ENCODE measurements at places on chromosomes 2 and 18. TPM values are rescaled to one million over a fixed set of nuclear protein-coding genes. Genes with fewer than 3 reads are reported as not detected.

DNA sequence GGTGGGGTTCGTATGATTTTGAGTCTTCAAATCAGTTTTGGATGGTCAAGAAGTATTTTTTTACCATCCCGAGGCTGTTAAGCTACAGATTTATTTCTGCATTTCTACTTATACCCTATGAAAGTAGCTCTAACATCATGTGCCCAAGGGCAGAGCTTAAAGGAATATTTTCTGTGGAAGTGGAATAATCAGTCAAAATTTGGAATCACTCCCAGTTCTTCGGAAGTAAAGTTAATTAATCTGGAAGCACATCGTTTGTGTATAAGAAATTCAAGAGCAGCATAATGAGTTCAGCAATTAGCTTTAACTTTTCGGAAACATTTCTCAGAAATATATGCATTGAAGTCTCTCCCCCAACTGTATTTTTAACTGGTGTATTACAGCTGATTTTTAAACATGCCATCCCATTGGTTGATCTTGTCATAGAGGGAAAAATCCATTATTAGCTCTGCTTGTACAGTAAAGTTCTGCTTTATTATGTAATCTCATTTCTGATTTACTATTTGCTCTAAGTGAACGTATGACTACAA lies 510.1 kb downstream of the DCC start:
- no peak for DNase-seq

GRCh38 chr2:101734505-101735165 lies 37.1 kb downstream of the MAP4K4 start:
- no peak for DNase-seq

GRCh38 chr2:37283207-37283606 lies 41.4 kb downstream of the PRKD3 start:
- no peak for DNase-seq

DNA sequence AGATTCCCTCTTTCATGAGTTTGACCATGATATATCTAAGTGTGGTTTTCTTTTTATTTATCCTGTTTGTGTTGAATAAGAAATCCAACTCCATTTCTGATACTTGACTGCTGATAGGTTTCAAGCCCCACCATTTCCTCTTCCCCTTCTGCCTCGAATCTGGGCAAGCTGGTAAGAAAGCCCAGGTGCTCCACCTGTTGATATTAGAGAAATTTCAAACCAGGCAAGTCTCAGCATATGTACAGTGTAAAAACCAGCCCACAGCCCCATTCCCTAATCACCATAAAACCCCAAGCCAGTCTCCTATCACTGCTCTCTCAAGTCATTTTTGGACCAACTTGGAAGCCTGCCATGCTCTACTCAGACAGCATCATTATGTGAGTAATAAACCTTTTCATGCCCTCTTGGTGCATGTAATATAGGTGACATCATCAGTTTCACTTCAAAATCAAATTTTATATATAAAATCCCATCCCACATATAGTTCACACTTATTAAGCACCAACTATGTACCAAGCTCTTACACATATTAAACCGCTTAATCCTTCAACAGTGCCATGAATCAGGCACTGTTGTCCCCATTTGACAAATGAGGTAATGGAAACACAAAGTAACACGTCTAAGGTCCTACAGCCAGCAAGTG lies 46.6 kb downstream of the SMAD2 start:
- no peak for DNase-seq

- no peak for DNase-seq
Measured at GRCh38 chr2:105324732-105325131, 4.8 kb downstream of the TGFBRAP1 start.

- no peak for DNase-seq
Measured at GRCh38 chr18:903701-904100, 970 bp upstream of the ADCYAP1 start.

DNA sequence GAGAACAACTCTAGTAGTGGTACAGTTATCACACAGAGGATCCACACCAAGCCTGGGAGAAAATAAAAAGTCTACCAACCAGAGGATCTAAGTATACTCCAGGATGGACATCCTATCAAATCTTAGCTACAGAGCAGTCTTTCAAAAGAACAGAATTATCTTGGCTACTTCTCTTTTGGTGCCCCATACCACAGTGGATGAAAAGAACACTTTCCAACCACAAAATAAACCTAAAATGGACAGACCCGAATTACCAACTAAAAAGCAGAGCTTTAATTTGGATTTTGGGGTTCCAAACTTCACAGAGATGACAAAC lies 116.1 kb downstream of the SRBD1 start:
- no peak for DNase-seq

DNA sequence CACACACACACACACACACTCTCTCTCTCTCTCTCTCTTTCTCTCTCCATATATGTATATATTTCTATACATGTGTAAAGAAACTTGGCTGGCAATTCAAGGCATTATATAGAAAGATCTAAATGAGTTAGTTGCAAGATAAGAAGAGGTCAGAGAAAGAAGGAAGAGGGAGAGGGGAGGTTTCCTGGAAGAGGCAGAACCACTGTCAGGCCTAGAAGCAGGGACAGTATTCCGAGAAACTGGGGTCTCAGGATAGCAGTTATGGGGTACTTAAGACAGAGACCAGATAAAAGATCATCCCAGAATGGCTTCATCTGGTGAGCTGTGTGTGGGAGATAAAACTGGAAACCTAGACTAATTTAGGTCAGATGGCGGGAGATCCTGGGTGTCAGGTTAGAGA lies 180.8 kb downstream of the CAMKMT start:
- DNase-seq = no peak

GRCh38 chr18:63788447-63789096 lies 13.4 kb downstream of the SERPINB7 start:
- no peak for DNase-seq

- DNase-seq = no peak
Measured at GRCh38 chr2:127807678-127808353, 3.2 kb downstream of the WDR33 start.

- no peak for DNase-seq
Measured at GRCh38 chr2:85413592-85414420, 3.6 kb upstream of the CAPG start.

DNA sequence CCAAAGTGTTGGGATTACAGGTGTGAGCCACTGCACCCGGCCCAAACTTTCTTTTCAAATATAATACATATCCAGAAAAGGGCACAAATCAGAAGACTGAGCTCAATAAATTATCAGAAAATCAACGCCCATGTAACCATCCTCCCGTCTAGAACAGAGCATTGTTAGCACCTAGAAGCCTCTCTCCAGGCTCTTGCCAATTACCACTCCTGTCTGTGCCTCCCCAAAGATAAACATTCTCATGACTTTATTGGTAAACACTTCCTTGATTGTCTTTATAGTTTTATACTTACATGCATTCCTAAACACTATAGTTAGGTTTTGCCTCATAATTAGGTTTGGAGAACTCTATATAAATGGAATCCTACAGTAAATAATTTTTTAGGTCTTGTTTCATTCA lies 58.5 kb upstream of the SP5 start:
- no peak for DNase-seq

- DNase-seq = no peak
Measured at GRCh38 chr2:204727368-204727767, 182.1 kb downstream of the PARD3B start.

- DNase-seq = no peak
Measured at GRCh38 chr2:1758171-1758570, 13.9 kb upstream of the PXDN start.

DNA sequence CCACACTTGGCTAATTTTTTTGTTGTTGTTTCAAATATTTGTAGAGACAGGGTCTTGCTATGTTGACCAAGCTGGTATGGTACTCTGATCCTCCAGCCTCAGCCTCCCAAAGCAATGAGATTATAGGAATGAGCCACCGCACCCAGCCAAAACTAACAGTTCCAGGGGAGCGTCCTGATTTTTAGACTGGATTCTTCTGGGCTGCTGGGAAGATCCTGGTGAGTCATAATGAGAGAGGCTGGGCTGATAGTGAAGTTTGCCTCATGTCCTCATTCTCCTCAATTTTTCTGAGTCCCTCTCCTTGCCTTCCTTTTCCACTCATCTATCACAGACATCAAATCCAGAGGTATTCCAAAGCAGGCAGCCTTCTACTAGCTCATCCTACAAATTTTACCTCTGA lies 81.3 kb downstream of the VSNL1 start:
- DNase-seq = no peak

DNA sequence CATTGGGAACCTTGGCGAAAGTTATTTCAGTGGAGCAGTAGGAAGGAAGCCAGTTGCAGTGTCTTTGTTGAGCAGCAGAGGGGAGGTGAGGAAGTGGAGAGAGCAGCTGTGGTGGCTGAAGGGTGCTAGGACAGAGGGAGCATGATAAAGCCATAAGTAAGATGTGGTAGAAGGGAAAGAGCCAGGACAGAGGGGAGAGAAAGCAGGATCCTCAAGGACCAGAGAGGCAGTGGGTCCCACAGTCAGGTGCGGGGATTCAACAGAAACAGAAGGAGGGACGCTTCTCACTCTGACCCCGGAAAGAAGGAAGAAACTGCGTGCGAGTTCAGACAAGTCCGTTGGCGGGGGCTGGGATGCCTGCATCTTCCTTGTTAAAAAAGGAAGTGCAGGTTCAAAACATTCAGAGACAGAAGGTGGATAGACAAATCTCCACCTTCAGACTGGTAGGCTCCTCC lies at the start of gene CXCR2:
Gene CXCR2 (plus strand): TSS at position 403 of the 455 bp plus-strand sequence. CDS start 8,774 bp downstream, outside the sequence.
- DNase-seq = no peak

GRCh38 chr2:237330541-237330940 lies 83.4 kb downstream of the COL6A3 start:
- no peak for DNase-seq

- no peak for DNase-seq
Measured at GRCh38 chr18:1006304-1006703, 101.6 kb downstream of the ADCYAP1 start.

DNA sequence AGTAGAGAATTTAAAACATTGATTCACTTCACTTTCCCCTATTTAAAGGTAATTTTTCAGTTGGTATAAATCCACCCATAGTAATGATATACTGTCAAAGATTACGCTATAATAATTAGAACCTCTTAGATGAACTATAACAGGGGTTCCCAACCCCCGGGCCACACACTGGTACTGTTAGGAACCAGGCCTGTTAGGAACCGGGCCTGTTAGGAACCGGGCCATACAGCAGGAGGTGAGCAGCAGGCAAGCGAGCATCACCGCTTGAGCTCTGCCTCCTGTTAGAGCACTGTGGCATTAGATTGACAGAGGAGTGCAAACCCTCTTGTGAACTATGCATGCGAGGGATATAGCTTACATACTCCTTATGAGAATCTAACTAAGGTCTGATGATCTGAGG lies 34.0 kb upstream of the CD302 start:
- DNase-seq = no peak

DNA sequence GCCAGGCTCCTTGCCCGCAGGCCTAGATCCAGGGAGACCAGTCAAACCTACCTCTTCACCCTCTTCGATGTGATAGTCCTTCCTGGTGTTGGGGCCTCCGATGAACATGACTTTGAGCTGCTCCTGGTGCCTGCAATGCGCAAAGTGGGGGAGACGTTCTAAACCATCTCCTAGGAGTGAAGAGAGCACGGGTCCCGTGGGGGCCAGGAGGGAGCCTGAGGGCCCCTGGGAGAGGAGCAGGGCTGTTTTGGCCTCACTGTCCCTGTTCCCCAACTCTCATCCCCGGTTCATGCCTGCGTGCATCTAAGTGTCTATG lies 3.9 kb downstream of the HAAO start:
- DNase-seq = no peak

DNA sequence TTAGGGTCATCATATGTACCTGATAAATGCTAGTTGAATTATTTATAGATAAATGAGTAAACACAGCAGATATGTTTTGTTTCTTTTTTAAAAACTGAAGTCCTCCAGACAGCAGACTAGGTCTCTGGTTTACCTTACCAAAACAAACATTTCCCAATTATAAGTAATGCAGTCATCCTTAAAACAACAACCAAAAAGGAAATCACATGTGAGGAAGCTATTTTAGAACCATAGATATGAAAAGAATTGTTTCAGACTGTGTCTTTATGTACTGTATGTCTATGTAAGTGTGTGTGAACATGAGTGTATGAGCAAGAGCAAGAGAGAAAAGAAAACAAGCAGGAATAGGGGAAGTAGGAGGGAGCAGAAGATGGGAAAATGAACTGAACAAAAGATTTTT lies 441.0 kb downstream of the CPS1 start:
- no peak for DNase-seq

The CTDSP1 gene
- total RNA-seq = 95.9 TPM

The DPYSL5 gene
- not detected for total RNA-seq

The FER1L5 gene
- 0.98 TPM for total RNA-seq

The LYPD6B gene
- 41.4 TPM for total RNA-seq

The REL gene
- total RNA-seq = 49.0 TPM

The SGO2 gene
- total RNA-seq = 3.6 TPM

The SPRED2 gene
- total RNA-seq = 25.2 TPM

The CYP26B1 gene
- 3.8 TPM for total RNA-seq

The KIAA2012 gene
- total RNA-seq = not detected

The ASXL3 gene
- 3.4 TPM for total RNA-seq

The GPR45 gene
- total RNA-seq = not detected

Data from breast epithelium (tissue), 4 donors.